CD4-positive, alpha-beta T cell treated with Interleukin-21 for 1 hour (primary cell): ENCODE measurements at places on chromosomes 2 and 18.

DNA sequence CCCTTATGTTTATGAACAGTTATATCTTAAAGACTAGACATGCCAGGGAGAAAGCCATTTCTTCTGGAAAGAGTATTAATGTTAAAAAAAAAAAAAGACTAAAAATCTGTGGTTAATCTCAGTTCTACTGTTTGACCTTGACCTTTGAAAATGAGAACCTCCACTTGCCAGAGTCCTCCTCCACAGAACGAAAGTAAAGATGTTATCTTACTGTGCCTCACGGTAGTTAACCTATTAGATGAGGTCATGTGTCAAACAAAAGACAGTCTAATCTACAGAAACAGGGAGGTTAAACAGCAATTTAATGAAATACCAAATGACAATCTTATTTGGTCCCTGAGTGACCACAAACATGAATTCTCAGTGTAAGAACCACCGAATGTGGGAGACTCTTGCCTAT, 51.2 kb downstream of the SLC14A2 start:
- peak; percentile 69 for DNase-seq

GRCh38 chr18:811182-811891, 705 bp downstream of the YES1 start:
- DNase-seq: peak; percentile 10

DNA sequence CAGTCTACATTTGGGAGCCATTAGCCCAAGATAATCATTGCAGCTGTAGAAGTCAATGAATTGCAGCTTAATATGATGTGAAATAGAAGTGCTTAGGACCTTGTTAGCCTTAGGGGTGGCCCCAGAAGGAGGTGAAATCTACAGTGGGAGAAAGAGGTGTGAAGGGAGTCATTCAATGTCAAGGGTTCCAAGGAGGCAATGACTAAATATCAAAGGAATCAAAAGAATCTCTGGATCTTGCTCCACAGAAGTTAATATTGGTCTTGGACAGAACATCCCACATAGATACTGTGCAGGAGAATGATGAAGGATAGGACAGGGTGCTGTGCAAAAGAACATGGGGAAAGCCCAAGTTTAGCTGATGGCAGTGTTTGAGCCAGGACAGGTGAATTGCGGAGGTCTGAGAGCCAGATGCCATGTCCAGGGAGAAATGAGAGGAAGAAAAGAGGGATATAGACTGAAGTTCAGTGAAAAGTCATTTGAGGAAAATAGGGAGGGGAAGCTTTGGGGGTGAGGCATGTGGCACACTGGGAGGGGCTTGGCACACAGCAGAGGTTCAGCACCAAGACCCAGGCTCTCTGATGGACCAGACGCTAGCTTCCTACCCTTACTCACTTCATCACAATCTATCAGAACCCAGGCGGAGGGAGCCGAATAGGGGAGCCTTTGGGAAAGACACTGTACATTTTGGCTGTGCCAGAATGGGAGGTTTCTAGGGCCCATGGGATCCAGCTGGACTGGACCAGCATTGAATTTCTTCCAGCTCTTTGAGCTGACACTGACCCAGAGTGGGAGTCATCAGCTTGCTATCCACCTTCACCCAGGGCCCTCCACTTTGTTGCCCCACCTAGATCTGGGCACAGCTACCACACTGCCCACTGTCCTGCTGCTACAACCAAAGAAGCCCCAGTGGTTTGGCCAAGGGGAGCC, 2.2 kb downstream of the IL1F10 start:
- no peak for DNase-seq

DNA sequence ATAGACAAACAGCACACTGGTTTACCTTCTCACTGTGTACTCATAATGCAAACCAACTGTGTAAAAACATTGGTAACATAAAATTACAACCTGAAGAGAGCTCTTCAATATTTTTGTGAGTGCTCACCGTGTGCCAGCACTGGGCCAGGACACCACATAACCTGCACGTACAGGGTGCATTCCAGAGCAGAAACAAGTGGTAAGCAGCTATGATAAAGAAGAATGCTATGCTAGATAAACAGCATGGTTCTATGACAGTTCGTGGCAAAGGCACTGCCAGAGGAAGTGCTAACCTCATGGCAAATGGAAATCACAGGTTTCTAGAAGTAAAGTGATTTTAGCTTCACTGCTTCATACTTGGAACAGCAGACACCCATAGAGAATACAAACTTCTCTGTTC, 343.5 kb downstream of the MTX2 start:
- no peak for DNase-seq

- DNase-seq: no peak
Measured at GRCh38 chr18:45439851-45440645, 175.2 kb upstream of the SLC14A2 start.

- DNase-seq: no peak
Measured at GRCh38 chr2:150307258-150307657, 180.2 kb downstream of the RND3 start.

DNA sequence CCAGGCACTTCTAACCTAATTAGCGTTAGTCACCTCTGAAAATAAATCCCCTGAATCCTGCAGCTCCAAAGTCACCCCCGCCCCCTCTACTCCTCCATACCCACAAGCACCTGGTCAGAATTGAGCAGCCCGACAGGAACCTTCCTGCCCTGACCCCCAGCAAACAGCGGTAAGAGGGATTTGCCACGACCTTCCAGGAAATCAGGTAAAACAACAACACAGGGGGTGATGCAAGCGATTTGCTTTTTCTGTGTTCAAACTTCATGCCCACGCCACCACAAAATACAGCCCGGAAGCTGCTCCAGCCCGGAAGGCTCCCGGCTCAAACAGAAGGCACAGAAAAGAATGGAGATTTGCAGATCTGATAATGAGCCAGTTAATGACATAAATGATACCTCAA, 367.1 kb downstream of the GPD2 start:
- no peak for DNase-seq

DNA sequence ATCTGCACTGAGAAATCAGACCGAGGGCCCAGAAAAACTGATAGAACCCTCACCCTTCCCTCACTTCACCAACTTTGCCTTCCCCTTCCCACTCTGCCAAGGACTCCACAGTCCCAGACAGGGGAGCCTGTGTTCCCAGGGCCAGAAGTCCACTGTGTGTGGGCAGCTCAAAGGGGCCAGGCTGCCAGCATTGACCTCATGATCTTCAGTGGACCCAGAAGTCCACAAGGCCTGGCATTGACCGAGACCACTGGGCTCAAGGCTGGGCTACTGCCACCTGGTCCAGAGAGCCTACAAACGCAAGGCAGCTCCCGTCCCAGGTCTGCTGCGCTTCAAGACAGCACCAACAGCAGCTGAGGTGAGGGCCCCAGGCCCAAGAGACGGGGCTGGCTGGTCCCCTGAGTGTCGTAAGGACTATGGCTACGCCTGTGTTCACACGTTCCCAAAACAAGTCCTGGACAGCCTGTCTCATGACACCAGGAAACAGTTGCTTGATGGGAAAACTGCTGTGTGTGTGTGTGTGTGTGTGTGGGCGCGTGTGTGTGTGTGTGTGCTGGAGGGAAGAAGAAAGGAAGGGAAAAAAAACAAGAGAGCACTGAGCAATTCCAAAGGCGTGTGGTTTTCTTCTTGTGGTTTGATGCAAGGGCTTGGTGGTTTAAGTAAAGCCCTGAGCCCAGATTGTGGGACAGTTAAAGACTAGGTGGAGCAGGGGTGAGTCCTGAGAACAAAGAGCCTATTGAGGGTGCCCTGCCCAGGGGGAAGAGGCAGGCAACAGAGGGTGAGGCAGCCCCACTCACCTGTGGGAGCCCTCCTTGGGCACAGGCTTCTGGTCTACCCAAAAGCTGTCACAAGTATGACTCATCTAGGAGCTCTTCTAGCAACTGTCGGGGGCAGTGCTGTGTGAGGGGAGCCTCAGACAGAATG, 46.6 kb upstream of the ZBTB7C start:
- DNase-seq: peak; percentile 63

- no peak for DNase-seq
Measured at GRCh38 chr18:73006331-73006730, 138.5 kb upstream of the NETO1 start.

GRCh38 chr18:6646801-6647200, 82.7 kb upstream of the ARHGAP28 start:
- no peak for DNase-seq

DNA sequence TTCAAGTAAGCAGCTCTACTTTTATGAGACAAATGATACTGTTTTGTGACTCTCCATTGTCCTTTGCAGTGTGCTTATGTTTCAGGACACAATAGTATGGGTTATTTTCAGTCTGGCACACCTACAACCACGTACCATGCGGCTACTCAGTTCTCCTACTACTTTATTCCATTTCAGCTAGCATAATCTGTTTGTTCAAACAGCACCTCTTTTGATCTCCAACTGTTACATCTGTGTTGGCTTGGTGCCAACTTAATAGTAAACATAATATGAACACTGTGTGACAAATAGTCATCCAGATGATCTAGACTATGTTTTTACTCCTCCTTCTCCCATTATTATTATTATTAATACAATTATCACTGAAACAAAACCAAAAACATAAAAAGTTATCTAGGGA, 40.5 kb downstream of the MYO3B start:
- DNase-seq: no peak

GRCh38 chr2:179746981-179747380, 114.4 kb downstream of the ZNF385B start:
- no peak for DNase-seq

DNA sequence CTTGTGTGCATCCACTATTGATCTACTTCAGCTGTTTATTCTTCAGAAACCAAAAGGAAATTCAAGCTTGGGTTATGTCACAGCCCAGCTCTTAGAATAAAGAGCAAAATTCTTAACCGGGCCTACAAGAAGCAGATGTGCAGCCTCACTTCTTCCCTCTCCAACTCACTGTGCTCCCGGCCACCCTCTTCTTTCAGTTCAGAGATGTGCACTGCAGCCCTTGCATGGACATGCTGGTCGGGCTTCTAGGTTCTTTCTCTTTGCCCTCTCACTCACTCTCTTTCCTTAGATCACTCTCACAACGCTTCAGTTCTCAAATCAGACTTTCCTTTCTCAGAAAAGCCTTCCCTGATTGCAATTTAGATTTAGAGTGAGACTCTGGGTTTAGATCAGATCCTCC, 104.1 kb downstream of the CHN1 start:
- DNase-seq: no peak

DNA sequence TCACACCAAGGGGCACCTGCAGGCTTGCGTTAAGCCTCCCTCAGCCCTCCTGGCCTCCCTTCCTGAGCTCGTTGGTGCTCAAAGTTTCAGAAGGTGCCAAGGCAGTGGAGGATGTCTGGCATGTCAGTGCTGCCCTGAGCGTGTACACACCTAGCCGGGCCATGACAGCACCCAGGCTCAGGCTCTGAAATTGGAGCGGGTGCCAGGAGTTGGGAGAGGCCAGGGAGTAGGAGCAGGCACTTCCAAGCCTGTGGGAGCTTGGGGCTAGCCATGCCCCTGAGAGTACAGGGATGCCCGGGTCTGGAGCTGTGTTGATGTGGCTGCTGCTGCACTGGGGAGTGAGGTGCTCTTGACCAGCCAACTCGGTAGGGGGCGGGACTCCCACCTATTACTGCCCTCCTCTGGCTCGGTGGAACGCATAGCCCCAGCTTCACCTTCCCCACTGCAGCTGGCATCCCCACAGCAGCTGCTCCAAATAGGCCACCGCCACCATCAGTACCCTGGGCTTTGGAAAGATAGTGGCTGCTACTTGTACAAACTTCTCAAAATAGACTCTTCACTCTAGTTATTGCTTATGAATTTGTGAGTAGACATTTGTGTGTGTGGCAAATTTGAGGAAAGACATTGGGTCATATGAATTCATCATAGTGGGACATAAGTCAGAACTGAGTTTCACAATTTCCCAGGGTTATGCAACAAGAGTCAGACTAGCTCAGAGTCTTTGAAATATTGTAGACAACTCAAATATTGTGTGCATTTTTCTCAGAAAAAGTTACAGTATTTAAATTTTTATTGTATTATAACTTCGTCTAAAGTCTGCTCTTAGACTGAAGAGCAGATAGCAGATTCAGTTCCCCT, 6.8 kb upstream of the PCARE start:
- DNase-seq: no peak

GRCh38 chr2:166381-166780, 97.5 kb downstream of the SH3YL1 start:
- DNase-seq: peak; percentile 9

DNA sequence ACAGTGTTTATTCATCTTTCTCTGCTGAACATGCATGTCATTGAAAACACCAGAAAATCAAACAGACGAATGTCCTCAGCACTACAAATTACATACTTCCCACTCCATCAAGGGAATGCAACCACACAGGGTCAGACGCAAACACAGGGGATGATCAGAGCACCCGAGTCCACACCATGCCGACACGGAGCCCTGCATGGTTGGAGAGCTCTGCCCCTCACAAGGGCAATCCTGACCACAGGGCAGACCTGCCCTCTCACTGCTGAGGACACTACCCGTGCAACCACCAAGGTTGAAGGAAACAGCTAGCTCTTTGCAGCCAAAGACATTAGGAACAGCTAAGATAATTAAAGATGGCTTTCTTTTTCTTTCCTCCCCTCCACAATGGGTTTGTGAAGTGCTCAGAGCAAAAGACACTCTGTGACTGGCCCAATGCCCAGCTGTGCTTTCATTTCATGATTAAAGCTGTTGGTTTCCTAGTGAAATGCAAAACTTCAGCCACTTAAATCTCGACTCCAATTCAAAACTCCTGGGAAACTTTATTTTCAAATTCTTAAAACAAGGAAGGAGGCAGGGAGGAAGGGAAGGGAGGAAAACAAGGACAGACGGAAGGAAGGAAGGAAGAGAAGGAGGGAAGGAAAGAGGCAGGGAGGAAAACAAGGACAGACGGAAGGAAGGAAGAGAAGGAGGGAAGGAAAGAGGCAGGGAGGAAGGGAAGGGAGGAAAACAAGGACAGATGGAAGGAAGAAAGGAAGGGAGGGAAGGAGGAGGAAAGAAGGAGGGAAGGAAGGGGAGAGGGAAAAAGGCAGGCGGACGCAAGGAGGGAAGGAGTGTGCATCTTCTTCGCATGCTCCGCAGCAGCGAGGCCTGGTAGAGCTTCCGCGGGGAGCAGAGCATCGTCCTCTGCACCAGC, 65.8 kb downstream of the NDUFA10 start:
- DNase-seq: no peak

- no peak for DNase-seq
Measured at GRCh38 chr2:241575624-241576292, 17.2 kb downstream of the BOK start.
